ENCODE measurements at places on chromosomes 6 and 20. TPM values are rescaled to one million over a fixed set of nuclear protein-coding genes. Genes with fewer than 3 reads are reported as not detected.

DNA sequence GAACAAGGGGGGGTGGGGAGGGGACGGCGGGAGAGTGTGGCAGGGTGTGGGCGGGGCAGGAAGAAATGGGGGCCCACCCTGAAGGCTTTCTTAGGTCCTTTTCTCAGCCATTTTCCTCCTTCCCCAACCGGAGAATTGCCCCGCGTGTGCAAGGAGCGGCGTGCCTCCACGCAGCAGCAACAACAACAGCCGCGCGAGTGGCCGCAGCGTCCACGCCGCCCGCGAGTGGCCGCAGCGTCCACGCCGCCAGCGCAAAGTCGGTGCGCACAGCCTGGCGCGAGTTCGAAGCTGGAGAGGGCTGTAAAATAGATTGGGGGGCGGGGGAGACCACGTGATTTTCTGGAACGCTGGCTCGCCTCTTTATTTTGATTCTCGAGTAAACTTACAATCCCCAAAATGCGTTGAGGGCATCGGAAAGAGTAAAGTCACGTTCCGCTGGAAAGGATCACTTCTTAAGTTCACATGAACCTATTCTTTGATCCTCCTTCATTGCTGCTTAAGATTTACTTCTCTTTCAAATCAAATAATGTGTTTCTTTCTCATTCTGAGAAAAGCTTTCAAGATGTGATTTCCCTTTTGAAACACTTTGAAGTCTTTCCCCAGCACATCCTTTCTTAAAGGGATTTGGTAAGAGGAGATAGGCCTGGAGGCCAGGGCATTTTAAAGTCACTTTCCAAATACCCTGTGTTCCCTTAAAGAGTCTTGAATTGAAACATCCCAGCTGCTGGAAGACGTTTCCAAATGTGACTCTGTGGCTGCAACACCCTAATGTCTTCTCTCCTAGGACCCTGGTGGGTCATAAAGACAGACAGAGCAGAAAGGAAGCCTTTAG lies 66.7 kb upstream of the ZNF217 start:
- peak; percentile 28 for DNase-seq

- no peak for DNase-seq
These were observed 378.6 kb downstream of the SMOC2 start for GRCh38 chr6:168819546-168819945.

GRCh38 chr20:31712564-31713311 lies 9.9 kb downstream of the BCL2L1 start:
- peak; percentile 87 for DNase-seq

DNA sequence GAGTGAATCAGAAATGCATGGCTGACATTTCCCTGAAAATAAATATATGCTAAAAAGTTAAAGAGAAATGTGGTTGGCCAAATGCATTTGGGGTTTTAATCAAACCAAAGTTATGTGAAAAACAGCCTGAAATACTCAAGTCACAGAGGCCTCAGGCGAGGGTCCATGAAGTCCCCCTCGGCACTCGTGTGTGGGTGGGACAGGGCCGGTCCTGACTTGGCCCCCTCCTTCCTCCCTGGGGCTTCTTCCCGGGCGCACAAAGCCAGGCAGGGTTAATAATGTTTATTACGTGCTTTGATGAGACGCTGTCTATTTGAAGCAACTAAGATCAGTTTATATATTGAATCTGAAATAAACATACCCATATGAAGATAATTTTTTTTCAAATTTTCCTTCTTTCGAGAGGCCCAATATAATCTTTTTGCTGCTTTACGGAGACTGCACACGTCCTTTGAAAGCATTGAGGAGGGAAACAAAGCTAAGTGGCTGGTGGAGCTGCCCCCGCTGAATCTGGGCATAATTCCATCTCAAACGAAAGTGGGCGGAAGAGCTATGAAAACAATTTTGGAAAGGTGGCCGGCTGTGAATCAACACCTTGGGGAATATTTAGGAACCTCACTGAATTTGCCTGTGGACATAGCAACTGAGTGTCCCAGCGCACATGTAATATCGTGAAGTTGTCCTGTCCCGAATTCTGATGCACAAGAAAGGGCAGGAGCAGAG lies 55.8 kb upstream of the SMOC2 start:
- DNase-seq: no peak

DNA sequence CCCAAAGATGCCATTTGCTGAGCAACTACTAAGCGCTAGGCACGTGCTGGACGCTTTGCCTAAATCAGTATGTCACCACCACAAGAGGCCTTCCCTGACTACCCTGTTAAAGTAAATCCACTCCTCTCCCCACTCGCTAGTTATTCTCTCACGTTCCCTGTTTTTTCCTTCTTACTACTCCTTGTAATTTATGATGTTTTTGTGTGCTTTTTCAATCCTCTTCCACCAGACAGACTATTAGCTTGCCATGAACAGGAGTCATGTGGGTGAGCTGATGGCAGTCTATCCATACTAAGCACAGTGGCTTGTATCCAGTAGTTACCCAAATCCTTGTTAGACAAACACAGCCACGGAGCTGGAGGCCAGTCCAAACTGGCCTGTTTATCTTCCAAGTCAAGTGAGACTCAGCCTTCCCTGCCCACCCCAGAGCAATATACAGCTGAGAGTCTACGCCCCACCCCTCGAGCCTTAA lies 41.2 kb downstream of the C6orf132 start:
- no peak for DNase-seq

DNA sequence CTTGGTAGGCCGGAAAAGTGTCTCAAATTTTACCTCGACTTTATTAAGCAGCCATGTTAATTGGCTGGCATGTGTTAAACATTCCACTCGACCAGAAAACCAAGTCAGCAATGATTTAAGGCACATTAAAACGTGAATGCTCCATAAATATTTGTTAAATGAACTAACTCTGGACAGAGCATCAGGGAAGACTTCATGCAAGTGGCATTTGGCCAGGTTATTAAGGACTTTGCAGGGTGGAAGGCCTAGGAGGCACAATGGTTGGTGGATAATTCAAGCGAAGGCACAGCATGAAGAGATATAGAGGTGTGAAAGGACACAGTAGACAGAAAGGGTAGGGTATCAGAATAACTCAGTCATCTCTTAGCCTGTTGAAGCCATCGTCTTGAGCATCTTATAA lies 23.0 kb downstream of the ELOVL5 start:
- DNase-seq: no peak

DNA sequence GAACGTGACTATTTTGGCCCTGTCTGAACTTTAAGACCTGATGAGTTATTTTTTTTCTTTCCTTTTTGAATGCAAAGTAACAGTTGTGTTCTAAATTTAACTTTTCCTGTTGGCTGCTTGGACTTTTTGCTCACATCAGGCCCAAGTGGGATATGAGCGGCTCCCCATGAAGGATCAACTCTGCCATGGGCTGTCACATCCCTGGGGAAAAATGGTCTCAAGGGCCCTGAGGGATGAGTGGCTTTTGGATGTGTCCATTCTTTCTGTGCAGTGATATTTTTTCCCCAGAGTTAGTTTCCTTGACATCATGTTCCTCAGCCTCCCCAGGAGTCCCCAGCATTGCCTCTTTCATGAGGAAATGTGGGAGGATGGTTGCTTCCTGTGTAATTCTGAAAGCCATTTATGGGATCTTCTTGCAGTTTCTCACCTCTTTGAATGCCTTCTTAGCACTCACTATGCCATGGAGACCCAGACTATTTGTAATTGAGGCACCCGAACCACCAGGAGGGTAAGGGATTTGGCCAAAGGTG lies 92.5 kb downstream of the SLC24A3 start:
- no peak for DNase-seq

- no peak for DNase-seq
These were observed 25.6 kb downstream of the ECT2L start for GRCh38 chr6:138821519-138821918.

DNA sequence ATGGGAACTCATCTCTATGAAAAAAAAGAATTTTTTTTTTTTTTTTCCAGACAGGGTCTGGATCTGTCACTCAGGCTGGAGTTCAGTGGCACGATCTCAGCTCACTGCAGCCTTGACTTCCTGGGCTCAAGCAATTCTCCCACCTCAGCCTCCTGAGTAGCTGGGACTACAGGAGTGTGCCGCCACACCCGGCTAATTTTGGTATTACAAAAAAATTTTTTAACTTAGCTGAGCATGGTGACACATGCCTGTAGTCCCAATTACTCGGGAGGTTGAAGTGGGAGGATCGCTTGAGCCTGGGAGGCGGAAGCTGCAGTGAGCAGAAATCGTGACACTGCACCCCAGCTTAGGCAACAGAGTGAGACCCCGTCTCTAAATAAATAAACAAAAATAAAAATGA lies 7.5 kb downstream of the DEF6 start:
- no peak for DNase-seq

DNA sequence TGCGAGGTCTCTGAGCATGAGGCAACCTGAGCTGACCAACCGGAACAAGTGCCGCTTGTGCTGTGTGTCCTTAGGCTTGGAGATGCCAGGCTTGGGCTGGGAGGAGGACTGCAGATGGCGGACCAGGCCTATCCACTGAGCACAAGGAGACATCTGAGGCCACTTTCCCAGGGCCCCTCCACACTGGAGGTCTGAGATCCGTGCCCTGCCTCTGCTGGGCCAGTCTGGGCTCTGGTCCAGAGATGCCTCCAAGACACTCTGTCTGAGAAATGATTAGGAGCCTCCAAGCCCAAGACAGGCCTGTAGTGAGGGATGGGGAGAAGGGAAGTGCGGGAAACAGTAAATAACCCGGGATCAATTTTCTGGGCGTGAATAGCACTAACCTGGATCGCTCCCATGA lies 3.0 kb upstream of the MLN start:
- DNase-seq: no peak

- no peak for DNase-seq
These were observed 55.5 kb downstream of the ATP9A start for GRCh38 chr20:51712501-51713212.

- DNase-seq: peak; percentile 77
These were observed 897 bp downstream of the RANBP9 start for GRCh38 chr6:13710552-13711323.

- DNase-seq: no peak
These were observed 144.3 kb upstream of the PLCB4 start for GRCh38 chr20:8924539-8924938.

- DNase-seq: no peak
These were observed 5.1 kb upstream of the EPHA7 start for GRCh38 chr6:93424303-93425064.

GRCh38 chr6:148818939-148819575 lies 72.2 kb downstream of the UST start:
- no peak for DNase-seq

DNA sequence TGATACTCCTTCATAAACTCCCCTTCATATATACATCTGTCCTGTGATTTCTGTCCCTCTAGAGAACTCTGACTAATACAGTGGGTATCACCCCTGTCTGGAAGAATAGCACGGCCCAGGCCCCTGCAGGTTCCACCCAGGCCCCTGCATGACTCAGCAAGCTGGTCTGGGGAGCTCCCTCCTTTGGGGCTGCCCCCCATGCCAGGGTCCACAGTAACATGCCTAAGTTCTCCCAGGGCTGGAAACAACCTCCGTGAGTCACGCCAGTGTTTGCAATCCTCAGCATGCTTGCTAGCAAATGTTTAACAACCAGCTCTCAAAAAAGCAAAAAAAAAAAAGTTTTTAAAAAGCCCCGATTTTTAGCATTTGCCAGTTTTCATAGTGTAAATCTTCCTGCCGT lies 134.3 kb upstream of the CDH4 start:
- no peak for DNase-seq

DNA sequence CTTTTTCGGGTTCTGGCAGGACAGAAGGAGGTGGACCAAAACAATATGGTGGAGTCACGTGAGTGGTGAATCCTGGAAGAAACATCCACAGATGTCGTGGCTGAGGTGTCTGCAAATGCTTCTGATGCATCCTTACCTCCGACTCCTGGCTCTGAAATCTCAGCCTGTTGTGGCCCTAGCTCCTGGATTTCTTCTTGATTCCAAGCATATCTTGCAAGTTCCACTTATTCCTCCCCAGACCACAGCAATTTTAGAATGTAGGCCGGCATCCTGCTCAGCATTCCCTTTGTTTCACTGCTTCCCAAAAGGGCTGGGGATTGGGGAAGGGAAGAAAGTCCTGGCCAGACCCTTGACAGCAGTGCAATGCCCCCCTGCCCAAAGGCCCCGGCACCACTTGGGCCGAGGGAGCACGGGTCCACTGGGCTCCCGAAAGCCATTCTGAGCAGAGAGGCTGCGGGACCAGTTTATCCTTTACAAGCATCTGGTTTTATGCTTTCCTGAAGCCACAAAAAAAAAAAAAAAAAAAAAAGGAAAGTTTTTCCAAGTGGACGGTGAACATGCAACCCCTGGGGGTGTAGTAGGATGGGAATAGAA lies 200.9 kb upstream of the RNF24 start:
- no peak for DNase-seq

GRCh38 chr6:73722318-73723060 lies 26.5 kb downstream of the CD109 start:
- no peak for DNase-seq

DNA sequence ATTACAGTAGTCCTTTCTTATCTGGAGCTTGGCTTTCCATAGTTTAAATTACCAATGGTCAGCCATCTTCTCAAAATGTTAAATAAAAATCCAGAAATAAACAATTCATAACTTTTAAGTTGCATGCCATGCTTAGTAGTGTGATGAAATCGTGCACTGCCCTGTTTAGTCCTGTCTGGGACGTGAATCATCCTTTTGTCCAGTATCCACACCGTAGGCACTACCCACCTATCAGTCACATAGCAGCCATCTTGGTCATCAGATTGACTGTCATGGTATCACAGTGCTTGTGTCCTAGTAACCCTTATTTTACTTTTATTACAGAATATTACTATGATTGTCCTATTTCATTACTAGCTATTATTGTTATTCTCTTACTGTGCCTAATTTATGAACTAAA lies 924.1 kb downstream of the EYS start:
- DNase-seq: no peak

DNA sequence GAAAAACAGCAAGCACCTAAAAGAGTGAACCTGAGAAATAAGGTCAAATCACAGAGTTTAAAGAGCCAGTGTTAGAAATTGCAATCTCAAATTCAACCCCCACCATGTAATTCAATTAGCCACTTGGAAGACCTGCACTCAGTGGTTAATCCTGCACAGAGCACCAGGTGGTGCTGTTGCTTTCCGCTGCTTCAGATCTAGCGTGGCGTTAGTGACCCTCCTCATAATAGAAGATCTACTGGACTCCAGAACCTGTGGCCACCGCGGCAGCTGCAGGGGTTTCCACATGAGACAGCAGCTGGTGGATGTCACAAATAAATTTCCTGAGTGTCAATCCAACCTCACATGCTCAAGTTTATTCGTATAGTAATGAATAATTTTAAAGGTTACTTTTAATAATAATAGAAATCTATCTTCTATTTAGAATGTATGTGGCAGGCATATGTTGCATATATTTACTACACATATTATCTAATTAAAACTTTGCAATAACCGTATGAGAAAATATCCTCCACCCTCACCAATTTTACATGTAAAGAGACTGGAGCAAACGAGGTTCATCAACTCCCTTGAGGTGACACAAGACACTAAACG lies 84.4 kb downstream of the SYNE1 start:
- DNase-seq: peak; percentile 86

GRCh38 chr20:56755201-56755600 lies 126.1 kb downstream of the TFAP2C start:
- DNase-seq: no peak

GRCh38 chr6:53282741-53283140 lies 66.0 kb downstream of the ELOVL5 start:
- DNase-seq: no peak

Gene PHACTR3
- total RNA-seq: 2.8 TPM

Gene TDRD6
- 0.38 TPM for total RNA-seq

Gene SGK2
- 0.23 TPM for total RNA-seq

Gene MTFR2
- total RNA-seq: 0.71 TPM

Gene NKX2-2
- not detected for total RNA-seq

Gene ULBP2
- total RNA-seq: 1.2 TPM

Gene ADGRF1
- total RNA-seq: not detected

Gene CYP24A1
- total RNA-seq: not detected

Gene THEMIS
- total RNA-seq: 0.60 TPM

Gene HDGFL1
- not detected for total RNA-seq

Gene PXDC1
- total RNA-seq: 18.9 TPM

Gene RSPH9
- total RNA-seq: not detected

Gene FHL5
- total RNA-seq: 0.93 TPM

Data from right cardiac atrium (tissue), 5 donors.